GM18507 (cell line): ENCODE measurements at places on chromosomes 11 and 22.
A peak's percentile ranks its signal among the peaks of the same experiment; 100 is the strongest.

GRCh38 chr11:122229078-122229477 lies 113.1 kb upstream of the BLID start:
- no peak for DNase-seq

GRCh38 chr11:43268786-43269185 lies 43.0 kb upstream of the API5 start:
- no peak for DNase-seq

- peak; percentile 28 for DNase-seq
Observed at GRCh38 chr11:75867778-75868374, 52.9 kb downstream of the UVRAG start.

GRCh38 chr11:124876818-124877630 lies 11.8 kb downstream of the ROBO3 start:
- no peak for DNase-seq

DNA sequence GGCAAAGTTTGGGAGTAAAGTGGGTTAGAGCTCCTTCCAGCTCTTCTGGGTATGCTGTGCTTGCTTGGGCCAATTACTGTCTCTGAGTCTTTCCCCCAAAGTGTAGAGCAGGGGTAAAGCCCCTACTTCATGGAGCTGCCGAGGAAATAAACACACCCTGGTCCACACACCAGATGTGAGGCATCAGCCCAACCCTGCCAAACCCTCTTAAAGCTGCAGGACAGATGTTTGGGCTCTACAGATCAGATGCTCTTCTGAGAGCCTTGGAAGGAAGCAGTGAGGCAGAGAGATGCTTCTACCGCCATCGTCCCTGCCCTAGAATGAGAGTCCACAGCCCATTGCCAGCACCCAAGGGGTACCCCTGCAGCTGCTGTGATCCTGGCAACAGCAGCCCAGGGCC lies 64.7 kb downstream of the ELFN2 start:
- no peak for DNase-seq

DNA sequence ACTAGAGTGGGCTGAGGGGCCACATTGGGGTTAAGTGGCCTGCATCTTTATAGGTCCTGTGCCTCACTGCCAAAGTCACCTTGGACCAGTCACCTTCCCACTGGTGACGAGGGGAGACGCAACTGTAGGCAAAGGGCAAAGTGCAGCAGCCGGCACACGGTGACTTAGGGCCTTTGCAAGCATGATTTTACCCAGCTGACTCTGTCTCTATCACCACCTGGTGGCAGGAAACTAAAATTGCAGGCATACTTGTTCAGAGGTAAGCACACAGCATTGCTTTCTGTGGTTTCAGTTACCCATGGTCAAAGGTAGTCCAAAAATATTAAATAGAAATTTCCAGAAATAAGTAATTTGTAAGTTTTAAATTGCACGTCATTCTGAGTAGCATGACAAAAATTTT lies 1164.4 kb downstream of the BRD1 start:
- DNase-seq = no peak

DNA sequence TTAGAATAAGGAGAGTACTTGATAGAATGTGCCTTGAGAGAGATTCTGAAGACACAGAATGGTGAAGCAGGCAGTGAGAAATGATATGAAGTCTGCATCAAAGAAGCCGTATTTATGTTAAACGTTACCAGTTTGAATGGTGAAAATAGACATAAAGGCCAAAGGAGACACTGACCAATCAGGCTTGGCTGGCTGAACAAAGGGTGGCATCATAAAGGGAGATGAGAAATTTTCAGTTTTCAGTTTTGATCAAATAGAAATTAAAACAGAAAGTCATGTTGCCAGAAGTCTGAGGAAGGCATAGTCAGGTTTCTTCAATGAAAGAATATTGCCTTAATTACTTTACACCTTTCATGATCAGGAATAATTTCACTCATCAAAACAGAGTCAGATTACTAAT lies 6.6 kb downstream of the OR51F1 start:
- DNase-seq = no peak
